ENCODE measurements at places on chromosomes 1 and 21. TPM values are rescaled to one million over a fixed set of nuclear protein-coding genes. Genes with fewer than 3 reads are reported as not detected.

The C1orf226 gene
- not detected for total RNA-seq

The RXFP4 gene
- not detected for total RNA-seq

The GOLPH3L gene
- 10.9 TPM for total RNA-seq

DNA sequence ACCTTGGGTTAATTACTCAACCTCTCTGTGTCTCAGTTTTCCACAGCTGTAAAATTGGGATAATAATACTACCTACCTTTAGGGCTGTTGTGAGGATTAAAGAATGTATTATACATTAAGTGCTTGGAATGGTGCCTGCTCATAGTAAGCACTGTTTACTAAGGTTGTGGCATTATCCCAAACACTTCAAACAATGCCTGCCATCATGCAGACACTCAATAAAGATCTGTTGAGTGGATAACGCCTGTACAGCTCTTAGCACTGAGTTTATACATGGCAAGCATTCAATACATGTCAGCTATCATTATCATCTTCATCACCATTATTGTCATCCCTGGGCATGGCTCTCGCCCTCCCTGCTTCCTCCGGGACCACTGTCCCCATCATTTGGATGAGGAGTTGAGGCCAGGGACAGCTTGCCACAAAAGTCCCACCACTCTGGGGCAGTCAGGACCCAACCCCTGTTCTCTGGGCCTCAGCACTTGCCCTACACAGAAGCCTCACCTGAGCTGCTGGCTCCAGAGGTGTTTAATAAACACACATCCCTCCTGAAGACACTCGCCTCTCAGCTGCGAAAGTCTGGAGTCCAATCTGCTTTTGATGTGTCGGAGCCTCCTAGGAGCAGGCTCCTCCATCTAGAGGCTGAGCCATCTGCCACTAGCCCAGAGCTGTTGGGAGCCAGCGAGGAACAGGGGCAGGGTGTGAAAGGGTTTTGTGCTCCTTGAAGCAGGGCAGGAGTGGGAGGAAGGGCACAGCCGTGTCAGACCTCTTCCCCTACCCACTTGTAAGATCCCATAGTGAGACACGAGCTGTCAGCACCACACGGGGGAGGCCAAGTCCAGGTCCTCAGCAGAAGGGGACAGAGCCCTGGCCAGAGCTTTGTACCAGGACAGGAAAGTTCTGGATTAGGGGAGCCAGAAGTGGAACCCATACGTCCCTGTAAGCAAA, 80.9 kb upstream of the ZC3H12A start:
- DNase-seq, result no peak

DNA sequence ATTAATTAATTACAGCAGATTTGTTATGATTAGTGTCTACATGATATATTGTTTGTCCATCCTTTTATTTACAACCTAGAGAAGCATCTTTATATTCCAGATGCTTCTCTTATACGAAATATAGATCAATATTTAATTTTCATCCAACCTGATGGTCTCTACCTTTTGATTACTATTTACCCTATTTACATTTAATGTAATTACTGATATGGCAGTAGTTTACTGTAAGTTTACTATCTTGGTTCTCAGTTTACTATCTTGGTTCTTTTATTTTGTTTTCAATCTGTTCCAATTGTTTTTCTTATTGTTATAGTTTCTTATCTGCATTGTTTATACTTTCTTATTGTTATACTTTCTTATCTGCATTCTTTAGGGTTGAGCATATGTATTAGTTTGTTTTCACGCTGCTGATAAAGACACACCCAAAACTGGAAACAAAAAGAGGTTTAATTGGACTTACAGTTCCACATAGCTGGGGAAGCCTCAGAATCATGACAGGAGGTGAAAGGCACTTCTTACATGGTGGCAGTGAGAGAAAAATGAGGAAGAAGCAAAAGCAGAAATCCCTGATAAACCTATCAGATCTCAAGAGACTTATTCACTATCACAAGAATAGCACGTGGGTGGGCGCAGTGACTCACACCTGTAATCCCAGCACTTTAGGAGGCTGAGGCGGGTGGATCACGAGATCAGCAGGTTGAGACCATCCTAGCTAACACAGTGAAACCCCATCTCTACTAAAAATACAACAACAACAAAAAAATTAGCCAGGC, 28.9 kb downstream of the FAF1 start:
- peak; percentile 49 for DNase-seq

GRCh38 chr1:163055531-163055930, 13.6 kb upstream of the RGS4 start:
- no peak for DNase-seq
